GM03348 (cell line): ENCODE measurements at places on chromosomes 4 and X.

DNA sequence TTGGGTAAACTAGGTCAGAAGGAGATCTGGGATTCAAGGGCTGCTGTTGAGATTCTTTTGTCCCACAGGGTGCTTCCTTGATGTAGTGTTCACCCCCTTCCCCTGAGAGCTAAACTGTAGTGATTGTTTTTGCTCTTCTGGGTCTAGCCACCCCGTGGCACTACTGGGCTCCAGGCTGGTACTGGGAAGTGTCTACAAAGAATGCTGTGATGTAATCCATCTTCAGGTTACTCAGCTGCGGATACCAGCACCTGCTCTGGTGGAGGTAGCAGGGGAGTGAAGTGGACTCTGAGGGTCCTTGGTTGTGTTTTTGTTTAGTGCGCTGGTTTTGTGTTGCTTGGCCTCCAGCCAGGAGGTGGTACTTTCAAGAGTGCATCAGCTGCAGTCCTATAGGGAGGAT is 365.5 kb downstream of the ZNF674 start:
- DNase-seq = no peak

DNA sequence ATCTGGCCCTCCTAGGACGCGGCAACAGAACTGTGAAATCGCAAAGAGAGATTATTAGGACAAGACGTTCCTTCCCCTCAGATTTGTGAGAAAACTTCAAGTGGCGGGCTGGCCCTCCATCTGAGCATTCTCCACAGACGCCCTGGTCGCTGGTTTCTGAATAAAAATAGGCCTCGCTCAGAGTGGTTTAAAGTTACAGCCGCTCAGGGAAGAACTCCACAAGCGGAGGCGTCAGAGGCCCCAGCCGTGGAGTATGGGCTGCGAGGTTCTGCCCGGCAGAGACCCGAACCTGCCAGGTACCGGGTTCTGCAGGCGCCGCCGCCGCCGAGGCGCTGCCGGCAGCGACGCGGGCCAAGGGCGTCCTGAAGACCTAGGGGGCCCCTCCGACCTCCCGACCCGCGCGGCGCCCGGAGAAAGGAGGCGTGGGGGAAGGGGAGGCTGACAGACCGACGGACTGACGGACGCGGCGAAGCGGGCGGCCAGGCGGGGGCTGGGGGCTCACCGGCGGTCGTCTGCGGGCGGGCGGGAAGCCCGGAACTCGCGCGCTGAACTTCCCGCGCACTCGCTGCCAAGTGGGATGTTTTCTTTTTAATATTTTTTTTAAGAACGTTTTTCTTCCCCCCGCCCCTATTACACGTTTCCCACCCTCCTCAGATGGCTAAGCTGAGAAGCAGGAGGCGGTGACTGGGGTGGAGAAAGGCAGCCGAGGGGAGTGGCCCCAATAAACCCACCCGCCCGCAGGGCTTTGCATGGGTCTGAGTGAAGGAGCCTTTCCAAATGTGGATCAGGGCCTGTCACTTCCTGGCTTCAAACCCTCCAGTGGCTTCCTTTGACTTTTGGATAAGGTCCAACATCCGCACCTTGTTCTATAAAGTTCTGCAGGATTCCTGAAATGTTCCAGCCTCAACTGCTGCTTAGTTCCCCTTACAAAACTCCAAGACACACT is at the start of gene PABPC4L:
PABPC4L (minus strand) TSS at position 574 of the 946 bp plus-strand sequence. CDS start 770 bp downstream, outside the sequence.
- DNase-seq = peak; percentile 41

DNA sequence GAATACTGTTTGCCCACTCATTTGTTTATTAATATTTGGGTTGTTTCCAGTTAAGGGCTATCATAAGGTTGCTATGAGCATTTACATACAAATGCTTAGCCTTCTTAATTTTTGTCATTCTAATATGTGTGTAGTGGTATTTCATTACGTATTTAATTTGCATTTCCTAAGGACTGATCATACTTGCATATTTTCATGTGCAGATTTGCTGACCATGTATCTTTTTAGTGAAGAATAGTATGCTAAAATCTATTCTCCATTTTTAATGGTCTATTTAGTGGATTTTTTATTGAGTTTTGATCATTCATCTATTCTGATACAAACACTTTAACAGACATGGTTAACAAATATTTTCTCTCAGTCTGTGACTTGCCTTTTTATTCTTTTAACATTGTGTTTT is 949.5 kb downstream of the RAB28 start:
- no peak for DNase-seq

DNA sequence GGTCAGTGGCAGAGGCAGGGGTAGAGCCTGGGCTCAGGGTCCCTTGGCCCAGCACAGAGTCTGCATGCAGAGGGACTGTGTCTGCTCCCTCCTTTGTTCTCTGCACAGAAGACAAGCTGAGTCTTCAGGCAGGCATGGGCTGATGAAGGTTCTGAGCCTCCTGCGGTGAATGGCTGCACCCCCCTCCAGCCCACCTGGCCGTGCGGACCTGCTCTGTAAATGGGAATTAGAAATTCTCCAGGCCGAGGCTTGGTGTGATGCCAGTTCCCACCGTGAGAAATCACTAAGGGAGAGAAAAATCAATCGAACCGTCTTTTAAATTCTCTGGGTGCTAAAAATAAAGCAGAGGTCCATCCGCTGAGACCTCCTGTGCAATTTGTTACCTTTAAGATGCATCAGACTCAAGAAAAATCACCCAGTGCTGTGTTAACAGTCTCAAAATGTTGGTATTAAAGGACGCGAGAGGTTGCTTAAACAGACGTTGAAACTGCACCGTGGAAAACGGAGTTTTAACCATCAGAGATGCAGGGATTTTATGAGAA is 96.0 kb downstream of the WFS1 start:
- DNase-seq = no peak

DNA sequence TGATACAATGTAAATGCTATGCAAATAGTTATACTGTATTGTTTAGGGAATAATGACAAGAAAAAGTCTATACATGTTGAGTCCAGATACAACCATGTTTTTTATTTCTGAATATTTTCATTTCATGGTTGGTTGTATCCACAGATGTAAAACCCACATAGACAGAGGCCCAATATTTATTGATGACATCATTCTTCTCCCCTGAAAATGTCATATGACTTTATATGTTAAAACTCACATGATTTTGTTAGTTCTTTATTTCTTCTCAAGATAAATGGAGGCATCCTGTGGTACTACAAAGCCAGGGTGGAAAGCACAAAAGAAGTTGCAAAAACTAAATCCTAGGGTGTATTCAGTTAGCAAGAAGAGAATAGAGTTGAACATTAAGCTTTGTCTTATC is 149.3 kb upstream of the GLRA2 start:
- DNase-seq = no peak
